Muscle of arm (tissue), 14 donors: ENCODE measurements at places on chromosomes 5 and 9. TPM values are rescaled to one million over a fixed set of nuclear protein-coding genes. Genes with fewer than 3 reads are reported as not detected.
A peak's percentile ranks its signal among the peaks of the same experiment; 100 is the strongest.

The NR5A1 gene
- polyA plus RNA-seq: not detected

The IL3 gene
- polyA plus RNA-seq: not detected

The INSL6 gene
- not detected for polyA plus RNA-seq

The CENPP gene
- 5.7 TPM for polyA plus RNA-seq

The INSL4 gene
- polyA plus RNA-seq: not detected

The SNAPC3 gene
- 37.1 TPM for polyA plus RNA-seq

The CDKN2A gene
- polyA plus RNA-seq: 0.24 TPM

The NUTM2G gene
- polyA plus RNA-seq: 0.86 TPM

The NXNL2 gene
- polyA plus RNA-seq: not detected

The IRX2 gene
- polyA plus RNA-seq: not detected

The OBP2B gene
- polyA plus RNA-seq: 0.17 TPM

The SLC6A7 gene
- 0.24 TPM for polyA plus RNA-seq

- no peak for DNase-seq
Measured at GRCh38 chr5:18299166-18299565, 664.9 kb downstream of the TAF11L14 start.

- no peak for DNase-seq
Measured at GRCh38 chr5:32618962-32619361, 33.6 kb downstream of the SUB1 start.

DNA sequence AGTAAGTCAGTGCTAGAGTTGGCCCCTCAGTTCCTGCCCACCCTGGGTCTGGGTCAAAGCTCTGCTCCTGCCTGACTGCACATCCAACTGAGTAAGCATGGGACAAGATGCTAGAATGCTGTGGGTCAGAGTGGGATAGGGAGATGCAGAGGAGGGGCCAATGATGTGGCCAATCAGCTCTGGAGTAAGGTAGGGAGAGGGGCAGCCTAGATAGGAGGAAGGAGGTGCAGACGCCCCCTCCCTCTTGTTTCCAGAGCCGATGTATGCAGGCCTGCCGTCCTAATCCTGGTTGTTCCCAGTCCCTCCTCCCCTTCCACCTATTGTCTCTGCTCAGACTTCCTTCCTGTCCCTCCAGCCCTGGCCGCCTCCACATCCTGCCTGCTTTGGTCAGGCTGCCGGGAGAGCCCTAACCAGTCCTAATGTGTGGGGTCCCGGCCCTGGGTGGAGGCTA is 1.3 kb downstream of the ARAP3 start:
- DNase-seq: peak; percentile 22

DNA sequence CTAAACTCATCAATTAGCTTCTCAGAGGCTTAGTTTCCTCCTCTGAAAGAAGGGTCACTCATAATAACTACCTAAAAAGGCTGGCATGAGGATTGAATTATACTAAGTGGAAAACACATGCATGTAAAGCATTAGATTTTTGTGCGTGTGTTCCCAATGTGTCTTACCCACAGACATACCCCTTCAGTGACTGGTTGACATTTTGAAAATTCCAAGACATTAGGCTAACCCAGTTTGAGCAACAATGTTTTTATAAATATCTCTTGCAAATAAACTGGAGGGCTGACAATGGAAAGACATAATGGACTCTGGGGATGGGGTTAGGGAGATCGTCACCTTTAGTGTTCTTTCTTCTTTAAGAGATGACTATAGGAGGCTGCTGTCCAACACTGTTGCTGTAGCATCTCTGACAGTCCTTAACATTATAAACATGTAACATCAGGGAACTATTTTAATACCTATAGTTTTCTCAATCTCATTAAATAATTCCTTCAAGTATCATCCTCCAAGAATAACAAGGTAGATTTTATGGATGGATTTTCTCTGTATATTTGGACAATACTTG is 24.3 kb downstream of the HMHB1 start:
- DNase-seq: no peak

GRCh38 chr9:71352837-71353236 is 231.4 kb upstream of the TRPM3 start:
- no peak for DNase-seq

- DNase-seq: no peak
Measured at GRCh38 chr5:141349917-141350619, at the start of gene PCDHGB1. Gene PCDHGB1, plus strand, starts transcription at chr5:141350099. Its CDS starts 162 bp downstream, at chr5:141350261.

DNA sequence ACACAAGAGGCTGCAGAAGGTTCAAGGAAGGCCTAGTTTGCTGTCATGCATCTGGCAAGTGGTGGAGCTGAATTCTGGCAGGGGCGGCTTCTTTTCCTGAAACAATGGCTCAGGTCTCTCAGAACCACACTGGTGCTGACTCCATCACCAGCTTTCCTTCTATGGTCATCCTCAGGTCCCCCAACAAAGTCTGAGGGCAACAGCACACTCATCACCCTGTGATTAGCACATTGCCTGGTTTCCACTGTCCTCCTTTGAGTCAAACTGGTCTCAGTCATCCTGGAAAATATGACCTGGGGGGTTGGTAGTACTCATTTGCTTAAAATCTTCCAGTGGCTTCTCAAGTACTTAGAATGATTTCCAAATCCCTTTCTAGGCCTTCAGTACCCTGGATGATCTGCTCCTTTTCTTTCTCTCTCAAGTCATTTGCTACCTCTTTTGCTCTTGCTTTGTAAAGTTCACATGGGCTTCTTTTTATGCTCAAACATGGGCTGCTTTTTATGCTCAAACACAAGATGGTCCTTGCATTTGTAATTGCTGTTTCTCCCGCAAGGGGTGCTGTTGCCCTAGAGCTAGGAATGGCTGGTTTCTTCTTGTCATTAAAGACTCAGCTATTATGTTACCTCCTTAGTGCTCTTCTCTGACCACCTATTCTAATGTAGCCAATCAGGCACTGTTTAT is 144.9 kb downstream of the ALDH1A1 start:
- no peak for DNase-seq

DNA sequence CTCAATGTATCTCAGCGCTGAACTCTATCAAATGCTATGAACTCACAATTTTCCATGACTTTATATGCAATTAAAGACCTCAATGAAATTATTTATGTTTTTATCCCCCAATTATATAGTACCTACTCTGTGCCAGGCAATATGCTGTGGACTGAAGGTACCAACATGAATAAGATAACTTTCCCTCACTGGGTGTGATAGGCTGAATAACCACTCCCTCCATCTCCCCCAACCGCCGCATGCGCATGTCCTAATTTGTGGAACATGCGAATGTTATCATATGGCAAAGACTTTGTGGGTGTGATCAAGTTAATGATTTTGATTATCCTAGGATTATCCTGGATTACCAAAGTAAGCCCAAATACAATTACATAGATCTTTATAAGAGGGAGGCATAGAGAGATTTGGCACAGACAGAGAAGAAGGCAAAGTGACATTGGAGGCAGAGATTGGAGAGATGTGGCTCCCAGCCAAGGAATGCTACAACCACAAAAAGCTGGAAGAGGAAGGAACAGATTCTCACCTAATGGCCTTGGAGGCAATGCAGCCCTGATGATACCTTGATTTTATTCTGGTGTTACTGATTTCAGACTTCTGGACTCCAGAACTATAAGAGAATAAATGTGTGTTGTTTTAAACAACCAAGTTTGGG is 149.1 kb upstream of the VCAN start:
- no peak for DNase-seq

GRCh38 chr9:133117271-133118178 is 3.5 kb downstream of the RALGDS start:
- DNase-seq: no peak

DNA sequence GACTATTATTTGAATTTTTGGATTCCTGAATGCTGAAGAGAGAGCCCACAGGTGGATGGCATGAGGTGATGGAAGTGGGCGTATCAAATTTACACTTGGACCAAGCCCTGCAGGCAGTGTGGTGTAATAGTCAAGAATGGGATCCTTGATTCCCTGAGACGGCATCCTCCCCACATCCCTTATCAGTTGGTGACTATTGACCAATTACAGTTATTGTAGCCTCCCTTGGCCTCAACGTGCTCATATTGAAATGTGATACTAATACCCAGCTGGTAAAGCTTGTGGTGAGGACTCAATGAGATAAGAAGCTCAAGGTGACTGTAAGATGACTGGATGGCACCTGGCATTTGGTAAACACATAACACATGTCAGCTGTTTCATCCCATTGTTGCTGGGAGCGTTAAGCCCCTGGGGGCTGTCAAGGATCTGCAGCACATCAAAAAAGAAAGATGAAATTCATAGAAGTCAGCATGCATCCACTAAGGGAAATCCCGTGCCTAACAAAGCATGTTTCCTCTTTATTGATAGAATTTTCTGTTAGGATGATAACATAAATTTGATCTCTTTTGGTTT is 65.6 kb upstream of the IRX2 start:
- no peak for DNase-seq

- DNase-seq: no peak
Measured at GRCh38 chr9:4550777-4551484, 60.7 kb downstream of the SLC1A1 start.

DNA sequence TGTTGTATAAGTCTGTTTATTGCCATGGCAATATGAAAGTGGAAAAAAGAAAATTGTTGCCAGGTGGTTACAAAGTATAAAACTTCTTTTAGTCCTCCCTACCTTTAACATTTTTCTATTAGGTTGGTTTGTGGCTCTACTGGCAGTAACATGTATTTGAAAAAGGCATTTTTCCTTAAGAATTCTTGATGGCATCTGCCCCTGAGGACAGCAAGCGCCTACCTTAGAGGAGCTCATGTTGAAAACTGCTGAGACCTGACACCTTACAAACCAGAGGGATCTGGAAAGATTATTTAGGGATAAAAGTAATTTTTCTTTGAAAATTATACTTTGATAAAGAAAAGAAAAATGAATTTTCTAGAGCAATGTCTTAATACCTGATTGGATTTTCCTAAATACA is 208.1 kb downstream of the CAVIN4 start:
- no peak for DNase-seq

DNA sequence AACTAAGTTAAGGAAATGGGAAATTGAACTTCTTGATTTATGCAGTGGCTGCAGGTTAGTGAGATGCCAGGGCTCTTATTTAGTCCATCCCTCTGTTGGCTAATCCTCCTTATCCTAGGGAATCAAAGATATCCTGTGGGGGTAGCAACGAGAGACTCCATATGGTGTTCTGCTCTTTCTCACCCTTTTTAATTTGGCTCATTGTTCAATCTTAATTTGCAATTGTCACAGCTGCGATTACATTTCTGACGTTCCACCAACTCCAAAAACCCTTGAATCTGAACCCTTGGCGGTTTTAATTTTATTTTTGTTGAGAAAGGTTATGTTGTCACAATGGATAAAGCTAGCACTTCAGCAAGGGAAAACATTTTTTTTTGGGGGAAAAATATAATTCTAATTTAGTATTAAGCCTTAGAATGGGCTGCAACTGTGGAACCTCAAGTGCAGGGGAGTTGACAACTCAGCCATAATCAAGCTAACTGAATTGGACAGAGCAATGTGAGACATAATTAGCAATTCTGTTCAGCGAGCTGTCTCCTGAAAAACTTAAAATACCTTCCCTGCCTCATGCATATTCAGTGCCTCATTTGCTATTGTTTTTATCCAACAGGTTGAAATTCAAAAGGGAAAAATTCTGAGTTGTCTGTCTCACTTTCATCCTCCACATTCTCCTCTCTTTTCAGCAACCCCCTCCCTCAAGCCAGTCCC is 91.3 kb downstream of the MAT2B start:
- DNase-seq: no peak

DNA sequence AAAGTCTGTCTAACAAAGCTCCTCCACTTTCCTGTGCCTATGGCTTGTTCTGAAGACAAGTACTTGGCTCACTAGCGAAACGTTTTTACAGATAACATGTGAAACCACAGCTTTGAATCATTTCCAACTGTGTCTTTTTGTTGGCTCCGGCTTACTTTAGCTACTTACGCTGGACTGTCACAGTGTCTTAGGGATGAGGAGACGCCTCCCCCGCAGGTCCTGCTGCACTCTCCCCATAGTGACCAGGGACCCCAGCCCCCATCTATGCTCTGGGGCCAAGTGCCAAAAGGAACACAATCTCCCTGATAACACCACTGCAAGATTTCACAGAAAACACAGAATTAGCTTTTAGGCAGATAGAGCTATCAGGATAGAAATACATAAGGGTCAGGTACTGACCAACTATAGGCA is 219.1 kb downstream of the ADAMTS6 start:
- peak; percentile 31 for DNase-seq

GRCh38 chr9:15144622-15145061 is 162.4 kb downstream of the TTC39B start:
- DNase-seq: no peak

- no peak for DNase-seq
Measured at GRCh38 chr9:93112864-93113389, 16.9 kb downstream of the CARD19 start.

DNA sequence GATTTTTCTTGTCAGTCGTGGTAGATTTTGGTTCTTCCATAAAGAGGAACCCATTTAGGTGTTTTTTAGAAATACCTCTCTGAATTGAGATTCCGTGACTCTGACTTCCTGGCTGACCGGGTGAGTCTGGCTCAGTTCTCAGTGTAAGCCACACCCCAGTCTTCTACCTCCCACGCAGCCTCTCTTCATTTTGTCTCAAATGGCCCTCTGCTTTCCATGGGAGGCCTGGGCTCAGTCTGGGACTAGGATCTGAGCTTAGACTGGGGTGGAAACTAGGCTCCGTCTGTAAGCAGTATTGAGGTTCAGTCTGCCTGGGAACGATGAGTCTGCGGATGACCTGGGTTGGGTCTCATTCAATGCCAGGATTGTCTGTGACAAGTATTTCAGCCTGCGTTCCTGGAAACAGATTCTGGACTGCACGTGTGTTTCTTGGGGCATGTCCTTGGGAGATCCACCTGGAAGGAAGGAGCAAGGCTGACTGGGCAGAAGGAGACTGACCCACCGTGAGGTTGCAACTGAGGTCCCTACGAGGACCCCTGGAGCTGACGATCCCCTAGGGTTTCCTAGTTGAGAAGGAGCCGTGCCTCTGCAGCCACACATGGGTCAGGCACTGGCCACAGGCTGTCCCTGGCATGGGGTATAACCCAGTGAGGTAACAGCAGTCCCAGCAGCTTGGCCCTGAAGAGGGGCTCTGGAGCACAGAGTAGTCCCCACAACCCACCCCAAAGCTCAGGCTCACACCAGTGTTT is 12.4 kb upstream of the CRB2 start:
- DNase-seq: no peak

- DNase-seq: no peak
Measured at GRCh38 chr9:123321616-123322272, 34.3 kb upstream of the CRB2 start.

DNA sequence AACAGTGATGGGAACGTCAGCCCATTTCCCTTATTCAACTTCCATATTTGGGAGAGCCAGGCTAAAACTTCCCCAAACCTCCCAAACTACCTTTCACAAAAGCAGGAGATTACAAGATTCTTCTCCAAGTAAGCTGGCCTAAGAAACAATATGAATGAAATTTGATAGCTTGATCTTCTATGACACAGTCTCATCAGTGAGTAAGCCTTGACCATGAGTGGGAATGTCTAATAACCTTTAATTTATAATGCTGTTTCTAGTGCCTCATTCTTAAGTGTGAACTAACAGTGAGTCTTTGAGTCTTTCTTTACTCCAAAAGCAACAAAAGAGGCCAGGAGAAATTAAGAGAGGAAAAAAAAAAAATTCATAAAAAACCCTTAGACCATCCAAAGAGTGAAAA is 1379.9 kb downstream of the EFNA5 start:
- DNase-seq: no peak

- DNase-seq: no peak
Measured at GRCh38 chr9:123798195-123798594, 131.7 kb downstream of the DENND1A start.

GRCh38 chr5:43140286-43140685 is 19.6 kb downstream of the ZNF131 start:
- no peak for DNase-seq

GRCh38 chr5:56769875-56770604 is 45.3 kb upstream of the MAP3K1 start:
- no peak for DNase-seq
